ENCODE measurements at places on chromosomes 5 and 9.

DNA sequence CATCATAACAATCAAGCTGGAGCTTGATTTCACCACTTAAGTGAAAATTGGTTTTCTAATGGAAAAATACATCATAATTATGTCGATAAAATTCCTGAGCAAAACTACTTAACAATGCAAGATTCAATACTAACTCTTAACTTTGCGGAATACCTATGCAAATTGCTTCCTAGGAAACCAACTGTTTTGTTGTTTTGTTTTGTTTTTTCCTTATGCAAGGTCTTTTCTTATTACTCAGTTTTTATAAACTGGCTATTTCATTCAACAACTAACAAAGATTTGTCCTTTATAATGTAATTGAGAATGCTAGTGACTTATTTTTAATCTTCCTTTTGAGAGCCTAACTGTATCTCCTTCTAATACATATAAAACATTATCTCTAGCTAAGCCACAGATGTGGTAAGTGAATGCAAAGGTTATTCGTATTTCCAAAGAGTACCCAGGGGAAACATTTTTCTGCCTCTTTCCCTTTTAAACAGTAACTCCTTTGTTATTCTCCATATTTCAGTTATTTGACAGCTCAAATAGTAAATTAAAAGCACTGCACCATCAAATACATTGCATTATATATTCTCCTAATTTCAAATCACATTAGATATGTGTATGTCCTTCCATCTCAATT, 609.4 kb downstream of the SLCO4C1 start:
- DNase-seq = no peak

- peak; percentile 99 for DNase-seq
Measured at GRCh38 chr5:38607396-38607795, 51.0 kb upstream of the LIFR start.

GRCh38 chr9:73091909-73092308, 59.8 kb upstream of the ANXA1 start:
- DNase-seq = no peak

DNA sequence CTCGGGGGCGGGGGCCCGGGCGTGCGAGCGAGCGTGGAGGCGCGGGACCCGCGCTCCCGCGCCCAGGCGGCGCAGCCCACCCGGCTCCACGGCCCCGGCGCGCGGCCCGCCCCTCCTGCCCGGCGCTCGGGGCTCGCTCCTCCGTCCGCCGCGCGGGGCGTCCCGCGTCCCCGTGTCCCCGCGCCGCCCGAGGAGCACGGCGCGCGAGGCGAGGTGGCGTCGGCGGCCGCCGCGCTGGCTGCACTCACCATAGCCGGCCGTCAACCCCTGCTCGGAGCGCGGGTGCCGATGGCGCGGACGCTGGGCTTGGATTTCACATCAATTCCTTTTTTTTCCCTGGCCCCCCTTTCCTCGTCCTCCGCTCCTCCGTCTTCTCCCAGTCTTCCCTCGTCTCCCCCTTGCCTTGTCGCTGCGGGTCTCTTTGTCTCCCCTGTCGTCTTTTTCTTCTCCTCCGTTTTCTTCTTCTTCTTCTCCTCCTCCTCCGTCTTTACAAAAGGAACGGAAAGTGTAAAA, 494 bp downstream of the PTCH1 start:
- DNase-seq = no peak

DNA sequence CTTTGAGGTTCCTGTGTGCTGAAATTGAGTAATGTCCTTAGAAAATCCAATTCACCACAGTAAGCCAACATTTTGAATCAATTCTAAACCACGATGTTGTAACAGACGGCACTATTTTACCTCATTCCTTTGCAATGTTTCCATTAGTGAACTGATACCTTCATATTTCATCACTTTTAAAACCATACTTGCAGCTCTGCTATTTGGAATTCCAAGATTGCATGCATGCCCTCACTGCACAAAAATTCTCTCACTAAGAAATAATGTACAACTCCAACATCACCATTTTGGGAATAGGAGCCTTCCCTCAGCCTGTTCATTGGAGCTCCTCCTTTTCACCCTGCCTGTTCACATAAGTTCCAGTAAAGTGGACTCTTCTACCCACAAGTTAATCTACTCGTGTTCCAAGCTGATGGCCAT, 74.8 kb upstream of the TGFBR1 start:
- peak; percentile 98 for DNase-seq

DNA sequence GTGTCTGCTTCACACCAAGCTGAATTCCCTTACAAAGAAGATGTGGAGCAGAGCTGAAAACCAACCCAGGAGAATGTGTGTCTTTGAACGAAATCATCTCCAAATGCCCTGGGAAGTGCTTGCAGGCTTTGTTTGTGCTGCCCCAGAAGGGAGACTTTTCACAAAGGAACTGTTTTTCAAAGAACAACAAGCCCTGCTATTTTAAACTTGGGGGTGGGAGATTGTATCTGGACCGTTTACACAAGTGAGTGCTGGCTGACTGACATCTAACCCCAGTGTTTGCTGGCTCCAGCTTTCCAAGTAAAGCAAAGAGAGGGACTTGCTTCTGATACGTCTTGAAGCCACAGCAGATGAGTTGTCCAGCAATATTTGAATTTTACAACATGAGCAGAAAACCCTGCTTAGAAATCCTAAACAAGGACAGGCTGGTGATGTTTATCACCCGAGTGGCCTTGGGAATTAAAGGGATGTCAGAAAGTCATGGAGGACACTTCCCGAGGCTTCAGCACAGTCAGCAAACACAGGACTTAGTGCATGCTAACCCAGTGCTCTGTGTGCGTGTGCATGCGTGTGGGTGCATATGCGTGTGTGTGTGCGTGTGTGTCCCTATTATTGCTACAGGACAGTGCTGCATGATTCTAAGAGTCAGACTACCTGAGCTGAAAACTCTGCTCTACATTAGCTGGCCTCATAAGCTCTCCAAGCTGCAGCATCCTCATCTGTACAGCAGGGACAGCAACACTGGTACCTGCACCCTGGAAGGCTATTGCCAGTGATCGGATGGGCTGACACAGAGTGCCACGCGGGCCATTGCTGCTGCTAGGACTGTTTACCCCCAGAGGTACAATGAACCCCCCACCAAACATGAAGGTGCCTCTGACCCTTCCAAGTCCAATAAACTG, 1.4 kb downstream of the ADAMTS12 start:
- peak; percentile 58 for DNase-seq

- peak; percentile 26 for DNase-seq
Measured at GRCh38 chr9:76638001-76638400, 126.2 kb upstream of the PCA3 start.

DNA sequence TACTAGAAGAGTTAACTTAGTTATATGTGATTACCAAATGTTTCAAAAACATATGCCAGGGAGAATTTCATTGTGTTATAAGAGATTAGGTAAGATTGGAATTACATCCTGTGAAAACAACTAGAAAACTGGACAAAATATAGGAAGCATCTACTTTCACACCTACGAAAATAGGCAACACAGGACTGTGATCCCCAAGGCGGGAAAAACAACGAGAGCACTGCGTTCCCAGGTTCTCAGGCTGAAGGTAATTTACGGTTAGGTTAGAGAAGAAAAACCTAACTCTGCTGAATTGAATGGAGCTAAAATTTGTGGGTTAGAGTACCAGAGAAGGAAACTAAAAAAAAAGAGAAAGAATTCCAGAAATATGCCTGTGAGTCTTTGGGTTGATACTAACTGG, 28.4 kb downstream of the ACOT12 start:
- no peak for DNase-seq

DNA sequence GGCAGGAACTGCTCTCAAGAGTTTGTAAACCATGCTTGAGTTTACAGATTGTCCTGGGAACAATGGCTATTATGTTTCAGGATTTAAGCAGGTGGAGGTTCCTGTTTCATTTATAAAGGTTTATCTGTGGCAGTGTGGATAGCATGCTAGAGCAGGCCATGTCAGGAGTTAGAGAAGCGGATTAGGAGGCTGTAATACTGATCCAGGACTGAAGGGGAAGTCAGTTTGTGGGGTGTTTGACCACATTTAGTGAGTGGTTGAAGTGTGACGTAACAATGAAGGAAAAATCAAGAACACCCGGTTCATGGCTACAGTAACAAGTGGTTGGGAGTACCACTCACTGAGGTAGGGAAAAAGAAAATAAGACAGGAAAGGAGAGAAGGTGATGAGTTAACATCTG, 299.0 kb downstream of the TLR4 start:
- DNase-seq = no peak

- DNase-seq = no peak
Measured at GRCh38 chr5:181058786-181059296, 18.8 kb downstream of the BTNL9 start.

GRCh38 chr5:96768708-96769251, 39.0 kb downstream of the ERAP1 start:
- DNase-seq = no peak

DNA sequence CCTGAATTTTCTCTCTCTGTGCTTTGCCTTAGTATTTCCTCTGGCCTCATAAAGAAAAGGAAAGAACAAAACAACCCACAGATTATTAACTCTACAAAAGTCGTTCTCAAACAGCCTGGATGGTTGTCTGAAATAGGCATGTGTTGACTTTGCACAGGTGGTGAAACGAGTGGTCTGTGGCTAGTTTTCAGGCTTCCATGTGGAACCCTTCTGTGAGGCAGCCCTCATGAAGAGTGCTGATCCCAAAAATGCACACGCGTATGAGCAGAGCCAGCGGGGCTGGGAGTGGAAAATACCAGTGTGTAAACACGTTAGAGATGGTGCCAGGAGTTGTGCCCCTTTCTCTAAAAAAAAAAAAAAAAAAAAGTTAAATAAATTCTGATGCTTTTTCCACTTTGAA, 4.9 kb upstream of the PSAT1 start:
- no peak for DNase-seq

- no peak for DNase-seq
Measured at GRCh38 chr9:132551556-132551955, 30.9 kb upstream of the BARHL1 start.

- DNase-seq = no peak
Measured at GRCh38 chr9:130774183-130774582, 60.9 kb upstream of the ABL1 start.

DNA sequence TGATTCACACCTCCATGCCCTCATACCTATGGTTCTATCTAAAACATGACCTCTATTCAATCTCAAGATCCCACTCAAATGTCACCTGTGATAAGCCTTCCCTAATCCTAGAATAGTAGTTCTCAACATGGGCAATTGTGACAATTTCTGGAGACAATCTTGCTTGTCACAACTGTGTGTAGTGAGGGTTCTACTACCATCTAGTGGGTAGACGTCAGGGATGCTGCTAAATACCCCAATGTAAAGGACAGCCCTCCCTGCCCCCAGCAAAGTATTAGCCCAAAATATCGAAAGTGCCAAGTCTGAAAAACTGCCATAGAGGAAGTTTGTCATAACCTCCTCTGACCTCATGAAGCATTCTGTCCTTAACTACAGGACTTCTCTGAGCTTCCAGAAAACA, 32.0 kb downstream of the TBCA start:
- DNase-seq = no peak

GRCh38 chr5:141040093-141040770, 10.9 kb upstream of the PCDHB1 start:
- peak; percentile 10 for DNase-seq

GRCh38 chr5:71658916-71659662, 60.0 kb upstream of the CARTPT start:
- DNase-seq = peak; percentile 3

DNA sequence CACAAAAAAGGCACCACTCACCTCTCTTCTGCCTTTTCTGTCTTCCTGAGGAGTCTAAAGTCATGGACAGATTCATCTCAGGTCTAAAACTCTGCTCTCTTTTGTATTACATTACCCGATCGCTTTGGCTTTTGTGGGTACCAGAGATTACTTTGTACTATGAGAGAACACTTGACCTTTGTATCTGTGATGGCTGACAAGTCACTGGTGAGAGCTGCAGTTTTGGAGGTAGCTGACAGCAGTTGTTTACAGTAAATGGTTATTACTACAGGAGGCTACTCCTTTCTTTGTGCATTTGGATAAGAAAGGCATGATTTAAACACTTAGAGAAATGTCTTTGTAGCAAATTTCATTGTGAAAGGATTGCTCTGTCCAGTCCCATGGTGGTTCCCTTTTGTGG, 307.3 kb downstream of the FBXL17 start:
- no peak for DNase-seq

DNA sequence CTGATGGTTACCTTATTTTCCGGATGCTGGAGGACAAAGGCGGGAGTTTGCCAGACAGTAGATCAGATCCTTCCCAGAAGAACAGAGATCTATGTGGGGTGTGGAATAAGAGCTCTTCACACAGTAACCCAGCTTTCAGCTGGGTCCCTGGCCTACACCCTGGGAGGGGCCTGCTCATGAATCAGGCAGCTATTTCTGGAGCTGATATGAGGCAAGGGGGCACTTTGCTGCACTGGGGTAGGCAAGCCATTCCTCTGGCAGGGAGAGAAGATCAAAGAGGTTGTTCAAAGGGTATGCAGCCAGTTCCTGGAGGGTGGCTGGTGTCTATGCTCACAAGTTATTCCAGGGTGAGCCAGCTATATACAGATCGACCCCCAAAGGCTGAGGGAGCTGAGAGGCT, 48.6 kb downstream of the CYSTM1 start:
- no peak for DNase-seq

DNA sequence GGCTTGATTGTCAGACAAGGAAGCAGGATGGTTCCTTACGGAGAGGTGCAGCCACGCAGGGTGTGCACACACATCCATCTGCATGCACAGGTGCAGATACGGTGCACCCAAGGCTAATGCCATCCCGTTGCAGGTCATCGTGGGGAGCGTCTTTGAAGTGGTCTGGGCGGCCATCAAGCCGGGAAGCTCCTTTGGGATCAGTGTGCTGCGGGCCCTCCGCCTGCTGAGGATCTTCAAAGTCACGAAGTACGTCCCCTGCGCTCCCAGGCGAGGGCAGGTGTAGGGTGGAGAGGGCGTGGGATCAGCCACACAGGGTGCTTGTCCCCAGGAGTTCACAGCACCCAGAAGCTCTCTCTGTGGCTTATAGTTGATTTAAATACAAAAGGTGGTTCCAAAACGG, 106.4 kb downstream of the CACNA1B start:
- DNase-seq = no peak

- no peak for DNase-seq
Measured at GRCh38 chr5:111976705-111977435, 219.9 kb upstream of the NREP start.

DNA sequence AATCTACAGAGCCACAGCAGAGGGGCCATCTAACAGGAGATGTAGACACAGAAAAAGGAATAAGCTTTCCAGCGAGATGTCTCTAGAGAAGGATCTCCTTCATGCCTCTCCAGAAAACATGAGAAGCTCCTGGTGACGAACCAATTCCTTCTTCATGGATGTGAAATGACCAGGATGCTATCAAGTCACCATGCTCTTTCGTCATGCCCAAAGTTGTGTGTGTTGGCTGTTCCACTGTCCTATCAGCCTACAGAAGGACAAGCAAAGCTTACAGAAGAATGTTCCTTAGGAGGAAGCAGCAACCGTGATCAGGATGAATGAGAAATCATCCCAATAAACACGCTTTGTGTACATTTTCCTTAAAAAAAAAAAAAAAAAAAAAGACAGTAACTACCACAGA, 54.4 kb downstream of the ALDH7A1 start:
- DNase-seq = no peak

- no peak for DNase-seq
Measured at GRCh38 chr9:1042466-1042865, 7.7 kb upstream of the DMRT2 start.

GRCh38 chr5:53331463-53331862, 149.0 kb upstream of the FST start:
- DNase-seq = peak; percentile 82

GRCh38 chr5:105453216-105453807, 1890.7 kb upstream of the NUDT12 start:
- DNase-seq = no peak

Data from iris pigment epithelial cell (primary cell).